ENCODE measurements at places on chromosomes 2 and 18. TPM values are rescaled to one million over a fixed set of nuclear protein-coding genes. Genes with fewer than 3 reads are reported as not detected.

The OBSL1 gene
- total RNA-seq: 52.8 TPM

The IHH gene
- not detected for total RNA-seq

The MYL1 gene
- not detected for total RNA-seq

The ZSWIM2 gene
- not detected for total RNA-seq

The INHA gene
- total RNA-seq: 2.0 TPM

The TUBA4A gene
- 209 TPM for total RNA-seq

The MGAT5 gene
- total RNA-seq: 63.2 TPM

The SPDYA gene
- total RNA-seq: 1.0 TPM
